ENCODE measurements at places on chromosomes 13 and 19.

GRCh38 chr13:53075356-53076041 is 46.9 kb downstream of the OLFM4 start:
- no peak for DNase-seq

- DNase-seq, result no peak
These were observed 5.8 kb downstream of the CEBPA start for GRCh38 chr19:33296488-33296971.

GRCh38 chr13:82344867-82345266 is 1537.4 kb downstream of the SLITRK1 start:
- DNase-seq, result no peak

- no peak for DNase-seq
These were observed 17.1 kb upstream of the WASF3 start for GRCh38 chr13:26540334-26540733.
